ENCODE measurements at places on chromosomes 6 and 20. TPM values are rescaled to one million over a fixed set of nuclear protein-coding genes. Genes with fewer than 3 reads are reported as not detected.
A peak's percentile ranks its signal among the peaks of the same experiment; 100 is the strongest.

PPP1R14C gene
- total RNA-seq, result not detected

DNA sequence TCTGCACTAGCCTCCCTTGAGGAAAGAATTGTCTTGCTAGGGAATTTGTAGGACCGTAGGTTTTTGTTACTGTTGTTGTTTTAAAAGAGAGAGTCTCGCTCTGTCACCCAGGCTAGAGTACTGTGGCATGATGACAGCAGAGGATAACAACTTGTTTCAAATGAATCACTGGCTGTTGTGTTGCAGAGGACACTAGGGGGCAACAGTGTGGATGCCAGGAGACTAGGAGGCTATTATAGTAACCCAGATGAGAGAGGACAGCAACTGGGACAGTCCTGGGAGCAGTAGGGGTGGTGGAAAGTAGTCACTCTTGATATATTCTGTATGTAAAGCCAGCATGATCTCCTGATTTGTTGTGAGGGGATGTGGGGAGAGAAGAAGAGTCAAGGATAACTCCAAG is 41.8 kb upstream of the LAMA4 start:
- DNase-seq, result peak; percentile 84

- DNase-seq, result no peak
Measured at GRCh38 chr20:15840636-15841301, 732.5 kb downstream of the KIF16B start.

GRCh38 chr6:163844357-163844756 is 429.8 kb downstream of the QKI start:
- DNase-seq, result no peak

GRCh38 chr6:158353883-158354877 is 41.9 kb downstream of the TULP4 start:
- DNase-seq, result no peak

DNA sequence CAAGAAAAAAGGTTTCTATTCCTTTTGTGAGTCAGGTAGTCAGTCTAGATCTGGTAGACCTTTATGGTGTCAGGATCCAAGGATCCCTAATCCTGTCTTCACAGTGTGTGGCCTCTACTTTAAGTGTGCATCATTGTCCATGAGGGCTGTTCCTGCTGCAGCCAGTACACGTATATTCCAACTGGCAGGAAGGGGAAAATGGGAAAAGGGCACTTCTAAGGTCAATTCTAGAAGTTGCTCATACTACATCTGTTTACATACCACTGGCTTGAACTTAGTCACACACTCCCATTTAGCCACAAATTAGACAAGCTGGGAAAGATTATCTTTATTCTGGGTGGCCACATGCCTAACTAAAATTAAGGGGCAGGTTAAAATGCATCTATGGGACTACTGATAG is 9.7 kb upstream of the MMS22L start:
- no peak for DNase-seq

PIM1 gene
- 4.6 TPM for total RNA-seq

- DNase-seq, result peak; percentile 14
Measured at GRCh38 chr6:82772851-82773717, 292.6 kb downstream of the UBE3D start.

HTR1E gene
- total RNA-seq, result not detected

MOXD1 gene
- total RNA-seq, result 6.5 TPM

GRCh38 chr6:129453073-129453472 is 256.9 kb downstream of the ARHGAP18 start:
- no peak for DNase-seq

DNA sequence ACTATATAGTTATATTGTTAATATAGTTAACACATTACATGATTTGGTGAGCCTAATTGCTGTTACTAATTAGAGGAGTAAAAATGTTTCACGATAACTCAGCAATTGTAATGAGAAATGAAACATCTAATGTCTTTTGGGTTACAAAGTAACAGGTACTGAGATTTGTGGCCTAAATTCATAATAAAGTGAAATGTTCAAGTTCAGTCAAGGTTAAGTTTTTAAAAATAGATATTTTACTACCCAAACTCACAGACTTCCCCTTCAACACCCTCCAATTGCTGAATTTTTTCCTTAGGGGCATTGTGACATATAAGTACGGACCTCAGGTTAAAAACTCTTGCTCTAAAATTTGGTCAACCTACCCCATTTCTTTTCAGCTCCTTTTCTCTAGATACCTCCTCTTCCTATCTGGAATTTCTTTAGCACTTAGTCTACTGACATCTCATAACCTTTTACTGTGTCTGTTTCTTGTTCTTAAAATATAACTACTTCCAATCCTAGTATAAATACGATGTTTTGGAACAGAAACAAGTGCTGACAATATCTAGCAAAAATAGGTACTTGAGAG is 112.3 kb upstream of the PRSS16 start:
- no peak for DNase-seq

VSX1 gene
- not detected for total RNA-seq

- no peak for DNase-seq
Measured at GRCh38 chr20:47167846-47168245, 188.7 kb downstream of the ZMYND8 start.

CRISP2 gene
- total RNA-seq, result not detected

GRCh38 chr6:14265049-14266021 is 147.8 kb downstream of the CD83 start:
- no peak for DNase-seq

- DNase-seq, result no peak
Measured at GRCh38 chr6:14142511-14143223, 25.1 kb downstream of the CD83 start.

DNA sequence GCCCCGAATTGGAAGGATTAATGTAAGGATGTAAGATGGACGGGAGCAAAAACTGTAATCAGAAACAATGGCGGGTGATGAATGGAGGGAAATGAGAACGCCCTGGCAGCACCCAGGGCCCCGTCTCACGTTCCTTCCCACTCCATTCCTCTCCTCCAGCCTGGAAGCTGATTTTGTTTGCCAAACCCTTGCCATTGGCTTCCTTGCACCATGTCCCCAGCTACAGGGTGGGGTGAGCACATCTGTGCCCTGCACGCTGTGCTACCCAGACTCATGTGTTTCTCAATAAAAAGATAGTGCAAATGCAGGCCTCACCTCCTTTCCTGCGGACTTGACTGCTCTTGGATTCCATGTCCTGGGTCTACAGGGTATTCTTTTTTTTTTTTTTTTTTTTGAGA is 26.7 kb downstream of the SCP2D1 start:
- DNase-seq, result no peak

All from myocyte (in vitro differentiated cells).